ENCODE measurements at places on chromosomes 11 and 22.
A peak's percentile ranks its signal among the peaks of the same experiment; 100 is the strongest.

- no peak for DNase-seq
These were observed 43.3 kb downstream of the MYEOV start for GRCh38 chr11:69337211-69337721.

- no peak for DNase-seq
These were observed 20.5 kb downstream of the UBE2L3 start for GRCh38 chr22:21587803-21588611.

GRCh38 chr11:207208-207862 is at the start of the genes BET1L and RIC8A:
BET1L (minus strand) TSS chr11:207399; CDS start chr11:207321, 78 bp downstream.
RIC8A (plus strand) TSS chr11:207708; CDS start chr11:208855, 1,147 bp downstream.
- peak; percentile 98 for DNase-seq

DNA sequence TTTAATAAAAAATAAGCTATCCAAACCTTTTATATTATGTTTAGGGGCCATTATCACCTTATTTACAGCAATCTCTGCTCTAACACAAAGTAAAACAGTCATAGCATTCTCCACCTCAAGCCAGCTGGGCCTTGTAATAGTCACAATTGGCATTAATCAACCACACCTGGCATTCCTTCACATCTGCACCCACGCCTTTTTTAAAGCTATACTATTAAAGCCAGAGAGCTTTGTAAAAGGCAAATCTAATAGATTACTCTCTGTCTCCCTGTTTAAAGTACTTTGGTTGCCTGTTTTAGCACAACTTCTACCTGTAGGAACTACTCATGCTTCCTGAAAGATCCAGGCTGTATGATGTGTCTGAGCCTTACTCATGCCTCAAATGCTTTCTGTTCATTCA is 113.1 kb downstream of the CSNK2A3 start:
- DNase-seq: no peak

DNA sequence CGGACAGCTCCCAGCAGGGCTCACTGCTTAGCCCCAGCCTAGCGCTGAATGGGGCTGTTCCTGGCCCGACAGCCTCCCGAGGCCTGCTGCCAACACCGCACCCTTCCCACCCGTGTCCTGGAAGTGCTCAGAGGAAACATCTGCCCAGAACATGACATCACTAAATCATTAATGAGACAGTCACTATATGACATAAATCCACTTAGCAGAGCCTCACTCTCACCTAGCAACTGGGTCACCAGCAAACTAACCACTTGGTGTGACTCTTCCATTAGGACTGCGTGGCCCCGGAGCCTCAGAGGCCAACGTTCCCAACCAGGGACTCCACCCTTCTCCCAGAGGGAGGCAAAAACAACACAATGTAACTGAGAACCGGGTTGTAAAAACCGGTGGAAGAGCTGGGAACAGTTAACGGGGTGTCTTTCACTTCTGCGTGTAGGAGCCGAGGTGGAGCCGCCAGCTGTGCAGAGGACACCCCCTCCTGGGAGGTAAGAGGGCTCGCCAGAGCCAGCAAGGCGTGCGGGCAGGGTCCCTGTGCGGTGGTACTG is 21.4 kb upstream of the PACSIN2 start:
- DNase-seq: peak; percentile 54

DNA sequence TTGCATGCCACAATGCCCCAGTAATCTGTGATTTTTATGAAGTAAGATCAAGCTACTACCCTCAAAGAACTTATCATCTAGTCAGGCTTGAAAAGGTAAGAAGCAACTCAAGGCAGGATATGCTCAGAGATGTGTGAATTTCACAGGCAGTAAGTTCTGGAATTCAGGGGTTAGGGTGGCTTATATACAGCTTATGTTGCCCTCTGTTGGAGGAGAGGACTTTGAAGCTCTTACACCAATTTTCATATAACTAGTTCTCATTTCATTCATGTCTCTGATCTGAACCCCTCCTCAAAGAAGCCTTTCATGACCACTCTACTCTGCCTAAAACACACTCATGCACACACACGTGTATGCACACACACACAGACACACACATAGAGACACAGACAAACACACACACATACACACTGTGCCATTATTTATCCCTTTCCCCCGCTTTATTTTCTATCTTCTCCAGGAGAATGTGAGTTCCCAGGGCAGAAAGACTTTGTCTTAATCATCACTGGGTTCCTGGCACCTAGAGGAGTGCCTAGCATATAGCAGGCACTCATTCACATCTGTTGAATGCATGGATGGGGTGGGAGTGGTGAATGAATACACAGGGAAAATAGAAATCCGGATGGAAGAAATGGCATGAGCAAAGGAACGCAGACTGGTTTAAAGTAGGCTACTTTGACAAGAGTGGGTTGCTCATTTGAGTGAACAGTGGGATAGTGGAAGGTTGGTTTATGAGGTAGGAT is 220.7 kb upstream of the ZBED5 start:
- DNase-seq: no peak

DNA sequence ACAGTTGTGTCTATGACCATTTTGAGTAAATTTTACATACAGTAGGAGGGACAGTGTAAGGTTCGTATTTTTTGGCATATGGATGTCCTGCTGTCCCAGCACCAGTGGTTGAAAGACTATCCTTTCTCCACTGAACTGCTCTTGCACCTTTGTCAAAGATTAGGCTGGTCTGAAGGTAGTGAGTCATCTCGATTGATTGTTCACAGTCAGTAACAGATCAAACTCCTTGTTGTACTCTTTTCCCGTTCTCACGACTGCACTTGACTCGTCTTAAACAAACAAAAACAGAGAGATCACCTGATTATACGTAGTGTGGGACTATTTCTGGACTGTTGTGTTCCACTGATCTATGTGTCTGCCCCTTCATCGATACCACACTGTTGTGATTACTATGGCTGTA is 77.1 kb downstream of the DGCR2 start:
- no peak for DNase-seq

- DNase-seq: no peak
These were observed 218.7 kb downstream of the FAM76B start for GRCh38 chr11:95570845-95571244.

- DNase-seq: no peak
These were observed 132.8 kb upstream of the PITPNB start for GRCh38 chr22:28051787-28052356.

GRCh38 chr11:70505331-70505731 is 107.0 kb downstream of the CTTN start:
- DNase-seq: peak; percentile 34

- no peak for DNase-seq
These were observed 98.1 kb downstream of the TEAD1 start for GRCh38 chr11:12772324-12772723.

GRCh38 chr22:45972091-45972888 is 4.7 kb downstream of the WNT7B start:
- no peak for DNase-seq

GRCh38 chr11:111372538-111372937 is 6.5 kb downstream of the POU2AF1 start:
- DNase-seq: no peak

- no peak for DNase-seq
These were observed 35.4 kb upstream of the IGSF9B start for GRCh38 chr11:133992121-133992520.
